ENCODE measurements at places on chromosomes 2 and 18. TPM values are rescaled to one million over a fixed set of nuclear protein-coding genes. Genes with fewer than 3 reads are reported as not detected.

The CACNB4 gene
- 0.23 TPM for total RNA-seq

The ABCG5 gene
- total RNA-seq = not detected

The KCNJ3 gene
- not detected for total RNA-seq

The ARMC9 gene
- 57.2 TPM for total RNA-seq

The TXNDC2 gene
- 0.07 TPM for total RNA-seq

The TMEM198 gene
- 2.5 TPM for total RNA-seq

DNA sequence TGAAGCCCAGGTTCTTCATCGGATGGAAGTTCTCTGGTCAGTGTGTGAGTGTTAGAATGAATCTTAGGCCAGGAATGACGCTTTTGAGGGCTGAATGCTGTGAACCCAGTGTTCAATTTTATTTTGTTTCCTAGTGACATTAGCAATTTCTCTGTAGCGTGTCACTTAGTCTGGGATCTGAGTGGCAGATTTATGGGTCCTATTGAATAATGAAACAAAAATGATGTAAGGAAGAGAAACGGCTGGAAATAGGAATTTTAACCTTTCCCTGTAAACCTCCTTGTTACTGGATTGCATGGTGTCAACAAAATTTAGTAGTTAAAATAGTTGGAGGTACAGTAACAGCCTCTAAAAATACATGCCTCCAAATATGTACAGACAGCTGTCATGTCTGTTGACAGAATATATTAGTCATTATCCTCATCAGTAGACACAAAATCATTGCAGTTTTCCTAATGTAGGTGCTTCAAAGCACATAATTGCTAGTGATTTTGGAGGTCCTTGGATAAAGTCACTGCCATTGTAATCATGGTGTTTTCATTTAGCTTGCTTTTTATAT, 223.8 kb upstream of the SPRED2 start:
- H3K27ac ChIP-seq = no peak overlapping the region
- peaks cover 23% of the 10 kb centered on the region for H3K4me1 ChIP-seq
- peaks cover 17% of the 10 kb centered on the region for H3K27me3 ChIP-seq
- H3K36me3 ChIP-seq = no peaks in the 10 kb centered on the region

- peaks cover 25% of the 10 kb centered on the region for H3K27me3 ChIP-seq
- no peak for DNase-seq
- no peak overlapping the region for H3K27ac ChIP-seq
- no peak overlapping the region for H3K4me3 ChIP-seq
These were observed 26.2 kb upstream of the SNED1 start for GRCh38 chr2:240972201-240972600.

DNA sequence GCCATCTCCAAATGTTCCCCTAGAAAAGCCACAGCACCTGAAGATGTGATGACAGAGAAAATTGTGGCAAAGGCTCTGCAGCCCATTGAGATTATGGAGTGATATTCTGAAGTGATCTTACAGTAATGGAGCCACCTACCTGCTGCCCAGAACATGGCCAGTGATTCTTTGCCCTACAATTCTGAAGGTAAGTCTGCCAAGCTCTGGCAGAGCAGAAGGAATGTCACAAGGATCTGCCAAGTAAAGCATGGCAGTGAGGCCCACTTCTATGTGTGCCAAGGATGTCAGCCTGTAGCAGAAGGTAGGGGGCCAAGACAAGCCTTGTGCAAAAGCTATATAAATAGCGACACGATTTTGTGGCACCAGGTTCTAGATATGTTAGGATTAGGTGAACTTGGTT, 155.1 kb downstream of the RND3 start:
- no peaks in the 10 kb centered on the region for H3K27me3 ChIP-seq
- no peak overlapping the region for H3K4me3 ChIP-seq
- H3K27ac ChIP-seq = no peak overlapping the region
- no peak for DNase-seq
- peaks cover 23% of the 10 kb centered on the region for H3K4me1 ChIP-seq

DNA sequence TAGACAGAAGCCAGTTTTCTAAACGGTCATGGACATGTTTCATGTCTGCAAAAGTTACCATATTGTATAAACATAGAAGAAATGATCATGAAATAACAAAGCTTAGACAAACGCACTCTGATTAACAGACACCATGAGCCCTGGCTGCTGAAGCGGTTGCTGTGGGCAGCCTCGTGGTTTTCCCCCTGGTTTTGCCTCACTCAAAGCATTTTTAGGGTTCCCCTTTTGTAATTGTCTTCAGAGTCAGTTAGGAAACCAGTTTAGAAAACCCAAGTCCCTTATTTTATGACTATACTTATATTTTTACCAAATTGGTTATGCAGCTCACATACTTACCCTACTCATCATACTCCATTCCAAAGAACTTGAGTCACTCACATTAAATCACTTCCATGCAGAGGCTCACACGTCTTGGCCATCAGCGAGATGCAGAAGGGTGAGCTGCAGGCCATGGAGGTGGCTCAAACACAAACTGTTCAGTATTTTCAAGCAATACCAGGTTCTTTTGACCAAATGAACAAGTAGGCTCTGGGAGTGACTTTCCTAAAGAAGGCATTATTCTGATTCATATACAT, 105.6 kb upstream of the SALL3 start:
- DNase-seq = peak; percentile 21
- H3K4me1 ChIP-seq = no peaks in the 10 kb centered on the region
- H3K27ac ChIP-seq = no peak overlapping the region
- H3K4me3 ChIP-seq = no peak overlapping the region
- peaks cover 7% of the 10 kb centered on the region for H3K36me3 ChIP-seq

GRCh38 chr2:150762571-150762970, 275.1 kb upstream of the RND3 start:
- H3K4me1 ChIP-seq = no peaks in the 10 kb centered on the region
- no peaks in the 10 kb centered on the region for H3K27me3 ChIP-seq
- no peak for DNase-seq
- no peak overlapping the region for H3K4me3 ChIP-seq
- H3K36me3 ChIP-seq = no peaks in the 10 kb centered on the region

- H3K4me3 ChIP-seq = no peak overlapping the region
- no peak for DNase-seq
- no peaks in the 10 kb centered on the region for H3K4me1 ChIP-seq
These were observed 129.3 kb upstream of the SOX11 start for GRCh38 chr2:5562865-5563264.

DNA sequence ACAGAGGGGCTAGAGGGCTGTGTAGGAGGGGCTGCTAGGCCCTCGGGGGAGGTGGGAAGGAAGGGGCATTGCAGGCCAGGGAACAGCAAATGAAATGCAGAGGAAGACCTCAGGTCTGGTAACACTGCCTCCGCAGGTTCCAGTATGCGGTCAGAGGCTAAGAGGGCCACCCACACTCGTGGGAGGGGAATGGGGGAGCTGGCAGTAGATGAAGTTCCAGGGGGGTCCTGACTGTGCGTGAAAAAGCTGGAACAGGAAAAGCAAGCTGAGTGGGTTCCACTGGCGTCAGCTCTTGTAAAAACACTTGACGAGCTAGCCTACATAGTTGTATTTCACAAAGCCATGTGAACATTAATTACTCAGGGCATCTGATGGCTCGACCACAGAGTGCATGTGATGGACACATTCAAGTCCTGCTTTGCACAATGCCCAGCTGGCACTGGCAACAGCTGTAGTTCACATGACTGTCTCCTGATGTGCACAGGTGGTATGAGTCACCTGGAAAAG, 29.0 kb upstream of the PTPN4 start:
- no peak for DNase-seq
- no peak overlapping the region for H3K27ac ChIP-seq
- H3K4me1 ChIP-seq = no peaks in the 10 kb centered on the region

GRCh38 chr2:154133823-154134222, 262.1 kb downstream of the GALNT13 start:
- no peak overlapping the region for H3K4me3 ChIP-seq
- H3K27ac ChIP-seq = no peak overlapping the region
- no peaks in the 10 kb centered on the region for H3K36me3 ChIP-seq
- no peak for DNase-seq

DNA sequence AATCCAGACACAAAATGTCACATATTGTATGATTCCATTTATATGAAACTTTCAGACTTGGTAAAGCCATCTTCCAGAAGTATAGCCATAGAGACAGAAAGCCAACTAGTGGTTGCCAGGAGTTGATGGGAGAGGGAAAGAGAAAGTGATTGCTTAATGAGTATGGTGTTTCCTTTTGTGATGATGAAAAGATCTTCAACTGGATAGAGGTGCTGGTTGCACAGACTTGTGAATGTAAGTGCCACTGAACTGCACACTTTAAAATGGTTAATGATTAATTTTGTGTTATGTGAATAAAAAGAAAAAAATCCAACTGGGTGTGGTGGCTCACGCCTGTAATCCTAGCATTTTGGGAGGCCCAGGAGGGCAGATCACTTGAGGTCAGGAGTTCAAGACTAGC, 135.3 kb upstream of the SLC1A4 start:
- no peak for DNase-seq
- peaks cover 28% of the 10 kb centered on the region for H3K4me1 ChIP-seq
- H3K27me3 ChIP-seq = peaks cover 2% of the 10 kb centered on the region
- H3K36me3 ChIP-seq = no peaks in the 10 kb centered on the region
- no peak overlapping the region for H3K27ac ChIP-seq
- no peak overlapping the region for H3K4me3 ChIP-seq

DNA sequence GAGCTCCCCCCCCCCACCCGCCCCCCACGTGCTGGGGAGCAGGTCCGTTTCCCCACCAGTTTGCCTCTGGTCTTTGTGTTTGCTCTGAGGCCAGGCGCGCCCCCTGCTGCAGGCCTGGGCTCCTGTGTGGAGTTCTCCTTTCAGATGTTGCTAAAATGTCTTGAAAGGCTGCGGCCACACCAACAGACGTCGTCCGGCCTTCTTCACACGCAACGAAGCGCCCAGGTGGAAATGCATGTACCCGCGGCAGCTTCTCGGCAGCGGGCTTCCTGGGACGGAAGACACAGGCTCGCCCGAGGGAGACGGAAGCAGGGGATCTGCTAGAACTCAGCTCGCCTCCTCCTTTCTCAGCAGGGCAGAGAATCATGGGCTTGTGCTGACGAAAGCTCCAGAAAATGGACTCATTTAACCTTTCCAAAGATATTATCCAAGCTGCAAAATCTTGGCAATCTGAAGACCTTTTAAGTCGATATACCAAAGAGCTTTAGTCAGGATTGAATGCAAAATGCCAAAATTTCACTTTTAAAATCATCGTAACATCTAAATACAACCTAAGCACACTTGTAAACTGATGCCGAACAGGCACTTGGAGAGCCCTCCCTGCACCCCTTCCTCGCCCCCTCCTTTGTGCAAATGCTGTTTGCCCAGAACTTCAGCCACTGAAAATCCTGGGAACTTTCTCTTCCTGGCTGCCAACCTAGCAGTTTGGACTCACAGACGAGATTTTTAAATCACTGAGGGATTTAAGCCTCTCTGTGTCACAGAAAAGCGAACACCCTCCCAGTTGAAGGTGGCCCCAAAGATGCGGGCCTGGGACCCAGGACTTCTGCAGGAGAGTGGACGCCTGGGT, 125.5 kb upstream of the ZNF516 start:
- no peaks in the 10 kb centered on the region for H3K36me3 ChIP-seq
- peaks cover 7% of the 10 kb centered on the region for H3K27me3 ChIP-seq
- H3K4me3 ChIP-seq = peak overlapping the region; percentile 86
- peak overlapping the region; percentile 64 for H3K27ac ChIP-seq
- peak; percentile 69 for DNase-seq
- H3K4me1 ChIP-seq = peaks cover 40% of the 10 kb centered on the region

DNA sequence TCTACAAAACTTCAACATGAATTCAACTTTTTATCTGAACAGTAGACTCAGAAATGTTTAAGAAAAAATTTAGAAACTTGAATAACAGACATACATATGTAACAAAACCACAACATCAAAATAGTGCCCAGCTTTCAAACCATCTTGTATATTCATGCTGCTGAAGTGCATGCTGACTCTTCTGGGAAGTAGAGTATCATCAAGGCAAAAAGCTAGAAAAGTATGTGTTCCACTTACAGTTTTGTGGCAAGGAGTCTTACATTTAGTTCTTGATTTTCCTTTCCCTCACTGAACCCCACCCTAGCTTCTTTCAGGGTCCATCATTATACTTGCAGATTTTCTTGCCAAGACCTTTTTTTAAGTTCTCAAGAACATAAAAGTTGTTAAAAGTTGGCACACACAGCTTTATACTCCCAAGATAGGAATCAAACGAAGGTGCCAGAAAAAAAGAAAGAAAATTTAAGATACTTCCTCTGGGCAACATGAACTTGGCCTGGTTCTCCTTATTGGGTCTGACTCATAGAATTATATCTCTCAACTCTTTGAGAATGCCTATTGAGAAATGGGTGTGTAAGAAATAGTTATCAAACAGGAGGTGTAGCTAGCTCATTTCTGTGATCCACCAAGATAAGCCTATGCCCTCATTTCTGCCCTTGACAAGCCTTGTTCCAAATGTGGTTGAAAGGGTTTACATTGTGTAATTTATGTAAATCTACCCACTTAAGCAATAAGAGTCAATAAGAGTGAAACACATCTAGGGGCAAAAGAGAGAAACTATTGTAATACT, 667.6 kb upstream of the ACVR2A start:
- no peak overlapping the region for H3K27ac ChIP-seq
- H3K36me3 ChIP-seq = no peaks in the 10 kb centered on the region
- no peaks in the 10 kb centered on the region for H3K4me1 ChIP-seq
- no peak overlapping the region for H3K4me3 ChIP-seq
- H3K27me3 ChIP-seq = no peaks in the 10 kb centered on the region

- H3K4me3 ChIP-seq = peak overlapping the region; percentile 59
- peak overlapping the region; percentile 99 for H3K27ac ChIP-seq
- peaks cover 5% of the 10 kb centered on the region for H3K27me3 ChIP-seq
- DNase-seq = peak; percentile 72
- no peaks in the 10 kb centered on the region for H3K36me3 ChIP-seq
These were observed 144.1 kb downstream of the ZFP36L2 start for GRCh38 chr2:43082111-43082894.

GRCh38 chr18:27685807-27686412, 491.0 kb downstream of the CDH2 start:
- H3K27ac ChIP-seq = no peak overlapping the region
- H3K36me3 ChIP-seq = peaks cover 7% of the 10 kb centered on the region
- peaks cover 19% of the 10 kb centered on the region for H3K4me1 ChIP-seq
- H3K4me3 ChIP-seq = no peak overlapping the region
- peak; percentile 22 for DNase-seq
- H3K27me3 ChIP-seq = peaks cover 7% of the 10 kb centered on the region

GRCh38 chr2:151681051-151681450, 53.2 kb downstream of the NEB start:
- no peaks in the 10 kb centered on the region for H3K4me1 ChIP-seq
- no peaks in the 10 kb centered on the region for H3K36me3 ChIP-seq
- no peak overlapping the region for H3K4me3 ChIP-seq
- H3K27ac ChIP-seq = no peak overlapping the region

GRCh38 chr2:15986068-15986560, 45.8 kb downstream of the MYCN start:
- H3K27ac ChIP-seq = no peak overlapping the region
- no peaks in the 10 kb centered on the region for H3K27me3 ChIP-seq
- no peak overlapping the region for H3K4me3 ChIP-seq
- no peaks in the 10 kb centered on the region for H3K36me3 ChIP-seq

DNA sequence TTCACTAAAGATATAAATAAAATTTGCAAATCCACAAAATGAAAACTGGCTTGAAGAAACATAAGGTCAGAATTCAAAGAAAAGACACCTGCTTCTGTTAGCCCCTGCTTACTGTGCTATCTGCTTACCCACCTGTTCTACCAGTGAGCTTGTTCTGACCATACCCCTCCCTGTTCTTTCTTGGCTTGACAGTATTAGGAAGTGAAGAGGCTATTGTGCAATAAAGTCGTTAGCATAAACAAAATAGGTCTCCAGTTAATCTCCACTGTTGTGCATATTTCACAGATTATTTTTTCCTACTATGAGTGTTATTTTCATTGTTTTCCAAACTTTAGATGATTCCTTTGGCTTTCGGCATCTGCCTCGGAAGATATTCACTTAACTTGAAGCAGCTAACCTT, 322.1 kb downstream of the CCDC85A start:
- peaks cover 13% of the 10 kb centered on the region for H3K4me1 ChIP-seq
- no peaks in the 10 kb centered on the region for H3K27me3 ChIP-seq
- no peaks in the 10 kb centered on the region for H3K36me3 ChIP-seq
- no peak for DNase-seq
- H3K4me3 ChIP-seq = no peak overlapping the region

Measured in HFFc6 (cell line).